ENCODE measurements at places on chromosomes 2 and 18.

DNA sequence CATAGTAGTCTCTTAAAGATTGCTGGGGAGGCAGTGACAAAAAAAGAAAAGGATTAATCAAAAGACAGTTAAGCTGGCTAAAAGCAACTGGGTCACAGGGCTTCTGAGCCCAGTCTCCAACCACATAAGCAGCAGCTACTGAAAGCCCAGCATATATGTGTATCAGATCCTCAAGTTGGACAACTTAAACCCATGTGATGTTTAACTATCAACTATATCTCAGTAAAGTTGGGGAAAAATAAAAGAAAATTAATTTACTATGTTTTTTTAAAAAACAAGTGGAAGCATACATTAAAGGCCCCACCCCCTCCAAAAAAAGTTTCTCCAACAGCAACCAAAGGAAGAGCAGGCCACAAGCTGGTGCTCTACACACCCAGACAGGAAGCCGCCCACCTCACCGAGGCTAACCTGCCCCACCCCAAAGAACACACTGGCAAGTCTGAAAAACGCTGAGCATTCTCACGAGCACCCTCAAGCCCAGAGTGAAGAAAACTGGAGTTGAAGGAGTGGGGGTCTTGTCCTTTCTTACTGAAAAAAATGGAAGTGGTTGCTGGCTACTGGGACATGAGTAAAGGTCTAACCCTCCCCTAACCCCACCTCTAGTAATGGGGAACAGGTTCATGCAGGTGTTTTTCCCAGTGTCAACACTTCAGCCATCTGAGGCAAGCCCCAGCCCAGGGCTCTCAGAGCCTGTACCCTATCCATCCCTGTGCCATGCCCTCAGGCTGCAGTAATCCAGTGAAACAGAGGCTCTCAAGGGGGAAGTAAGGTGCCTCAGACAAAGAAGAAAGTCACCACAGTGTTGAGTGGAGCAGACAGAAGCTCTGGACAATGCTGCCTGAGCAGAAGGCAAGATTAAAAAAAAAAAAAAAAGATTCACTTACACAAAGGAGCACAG, 106.3 kb downstream of the GYPC start:
- DNase-seq = no peak

DNA sequence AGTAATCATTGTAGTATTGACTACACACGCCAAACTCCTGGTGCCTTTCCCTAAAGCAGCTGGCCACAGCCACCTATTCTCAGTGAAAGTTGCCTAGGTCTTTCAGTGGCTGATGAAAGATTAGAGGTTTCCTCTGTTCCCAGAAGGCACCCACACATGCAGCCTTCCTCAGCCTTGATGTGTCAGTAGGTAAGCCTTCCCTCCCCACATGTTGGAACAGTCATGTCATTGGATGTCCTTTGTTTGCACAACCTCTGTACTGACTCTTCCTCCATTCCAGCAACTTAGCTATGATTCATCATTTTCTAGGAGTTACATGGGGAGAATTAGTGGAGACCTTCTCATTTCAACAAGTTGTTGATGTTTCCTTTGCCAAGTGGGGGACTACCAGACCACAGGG, 630.8 kb upstream of the SLC39A10 start:
- DNase-seq = peak; percentile 36

GRCh38 chr2:142220901-142221300, 90.1 kb upstream of the LRP1B start:
- DNase-seq = no peak

- no peak for DNase-seq
These were observed 83.6 kb downstream of the RHOB start for GRCh38 chr2:20530520-20530919.

DNA sequence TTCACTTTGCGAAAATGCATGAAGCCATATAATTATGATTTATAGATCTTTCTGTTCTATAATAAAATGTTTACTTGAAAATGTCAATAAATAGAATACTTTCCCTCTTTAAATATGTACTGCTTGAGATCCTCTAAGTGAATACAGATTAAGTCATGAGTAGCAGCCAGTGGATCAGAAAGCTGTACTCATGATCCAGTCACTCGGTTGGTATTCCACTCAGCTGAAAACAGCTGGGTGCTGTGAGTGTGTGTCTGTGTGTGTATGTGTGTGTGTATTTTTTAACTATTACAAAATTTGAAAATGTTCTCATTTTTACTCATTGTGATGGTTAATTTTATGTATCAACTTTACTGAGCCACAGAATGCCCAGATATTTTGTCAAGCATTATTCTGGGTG, 141.6 kb upstream of the CYP26B1 start:
- DNase-seq = peak; percentile 29

DNA sequence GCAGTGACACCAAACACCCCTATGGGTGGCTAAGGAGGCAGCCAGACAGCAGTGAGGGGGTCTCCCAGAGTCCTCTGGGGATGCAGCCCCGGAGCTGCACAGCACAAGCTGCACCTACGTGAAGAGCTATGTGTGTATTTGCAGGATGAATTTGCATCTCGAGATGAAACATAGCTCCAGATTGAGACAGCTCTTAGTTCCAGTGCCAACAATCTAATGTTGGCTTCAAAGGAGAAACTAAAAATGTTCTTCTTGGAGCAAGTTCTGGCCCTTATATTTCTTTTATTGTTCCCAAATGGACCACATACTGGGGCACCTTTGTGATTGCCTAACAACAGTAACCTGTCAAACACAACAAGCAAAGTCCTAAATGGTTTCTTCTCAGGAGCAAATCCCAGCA, 233.9 kb downstream of the SLC4A3 start:
- DNase-seq = no peak

- DNase-seq = no peak
These were observed 188.8 kb upstream of the EPC2 start for GRCh38 chr2:148455791-148456190.
